ENCODE measurements at places on chromosomes 2 and 18.

DNA sequence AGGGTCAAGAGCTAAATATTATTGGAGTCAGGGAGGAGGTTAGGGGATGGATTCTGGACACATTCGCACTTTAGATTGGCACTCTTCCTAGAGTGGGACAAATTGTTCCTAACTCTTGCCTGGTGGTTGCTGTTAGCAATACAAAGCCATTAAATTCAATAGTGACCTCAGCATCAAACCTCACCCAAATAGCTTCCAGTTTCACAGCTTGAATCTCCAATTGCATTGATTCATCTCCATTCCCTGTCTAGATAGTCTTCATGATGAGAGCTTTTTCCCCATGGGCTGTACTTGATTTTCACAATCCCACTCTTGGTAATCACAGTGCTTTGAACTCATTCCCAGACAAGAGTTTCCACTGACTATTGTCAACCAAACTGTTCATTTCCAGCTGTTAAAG, 585.9 kb upstream of the SYT4 start:
- DNase-seq = no peak

DNA sequence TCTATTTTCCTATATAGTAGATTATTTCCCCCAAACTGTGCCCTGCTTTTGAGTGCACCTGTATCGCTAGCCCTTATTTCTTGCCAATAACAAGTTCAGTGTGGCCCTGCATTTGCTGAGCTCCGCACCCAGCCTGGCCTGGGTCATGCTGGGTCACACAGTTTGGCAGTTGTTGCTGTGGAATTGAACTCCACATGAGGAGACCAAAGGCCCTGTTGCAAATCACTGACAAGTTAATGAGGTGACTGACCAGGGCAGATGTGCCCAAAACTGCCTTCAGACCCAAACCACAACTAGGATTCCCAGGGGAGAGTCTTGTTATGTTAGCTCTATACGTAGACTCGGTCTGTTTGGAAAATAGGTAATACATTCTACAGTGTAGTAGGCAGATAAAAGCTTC, 31.0 kb downstream of the COL4A4 start:
- DNase-seq = no peak

DNA sequence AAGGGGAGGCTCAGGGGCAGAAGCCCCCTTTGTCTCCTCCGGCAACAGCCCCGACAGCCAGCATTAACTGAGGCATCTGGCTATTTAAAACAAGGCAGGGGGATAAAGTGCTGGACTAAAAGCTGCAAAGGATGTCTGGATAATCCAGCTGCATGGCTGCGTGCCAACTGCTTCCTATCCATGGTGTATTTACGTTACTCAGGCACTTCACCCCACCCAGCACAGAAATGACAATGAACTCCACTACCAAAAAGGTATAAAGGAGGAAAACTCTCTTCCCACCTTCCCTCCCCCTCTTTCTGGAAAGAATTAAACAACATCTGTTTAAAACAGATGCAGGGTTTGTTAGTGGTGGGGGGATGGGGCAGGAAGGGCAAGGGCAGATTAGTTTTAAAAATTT, 82.5 kb downstream of the SPRED2 start:
- DNase-seq = no peak

DNA sequence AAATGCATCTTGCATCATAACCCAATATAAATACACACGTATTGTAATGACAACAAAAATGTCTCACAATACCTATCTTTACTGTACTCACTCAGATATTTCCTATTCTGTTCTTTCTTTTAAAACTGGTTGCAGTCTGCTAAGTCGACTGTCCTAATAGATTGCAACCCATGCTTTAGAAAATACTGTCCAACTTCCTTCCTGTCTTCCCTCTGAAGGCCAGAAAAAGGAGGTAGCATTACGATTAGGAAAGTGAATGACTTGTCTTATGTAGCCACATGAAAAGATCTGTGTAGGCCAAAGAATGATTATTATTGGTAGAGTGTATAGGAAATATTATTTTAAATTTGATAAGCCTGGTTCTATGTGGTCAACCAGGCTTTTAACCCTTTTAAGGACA, 134.1 kb downstream of the FAM210A start:
- no peak for DNase-seq

DNA sequence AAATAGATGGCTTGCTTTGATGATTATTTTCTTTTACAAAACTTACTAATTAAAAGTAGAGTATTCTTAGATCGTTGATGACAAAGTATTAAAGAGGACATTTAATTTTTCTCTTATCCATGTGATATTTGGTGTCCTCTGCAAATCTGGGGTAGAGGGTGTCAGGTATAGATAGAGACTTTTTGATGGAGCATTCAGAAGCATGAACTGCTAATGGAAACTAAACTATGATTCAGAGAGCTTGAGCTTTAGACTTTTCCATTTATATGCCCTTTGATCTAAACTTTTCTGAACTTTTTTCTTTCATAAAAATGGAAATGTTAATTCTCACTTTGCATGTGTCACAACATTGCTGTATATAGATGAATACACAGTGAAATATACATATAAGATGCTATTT, 619.7 kb downstream of the PLCL1 start:
- no peak for DNase-seq

GRCh38 chr18:48530399-48531081, 8.3 kb upstream of the CTIF start:
- DNase-seq = no peak

DNA sequence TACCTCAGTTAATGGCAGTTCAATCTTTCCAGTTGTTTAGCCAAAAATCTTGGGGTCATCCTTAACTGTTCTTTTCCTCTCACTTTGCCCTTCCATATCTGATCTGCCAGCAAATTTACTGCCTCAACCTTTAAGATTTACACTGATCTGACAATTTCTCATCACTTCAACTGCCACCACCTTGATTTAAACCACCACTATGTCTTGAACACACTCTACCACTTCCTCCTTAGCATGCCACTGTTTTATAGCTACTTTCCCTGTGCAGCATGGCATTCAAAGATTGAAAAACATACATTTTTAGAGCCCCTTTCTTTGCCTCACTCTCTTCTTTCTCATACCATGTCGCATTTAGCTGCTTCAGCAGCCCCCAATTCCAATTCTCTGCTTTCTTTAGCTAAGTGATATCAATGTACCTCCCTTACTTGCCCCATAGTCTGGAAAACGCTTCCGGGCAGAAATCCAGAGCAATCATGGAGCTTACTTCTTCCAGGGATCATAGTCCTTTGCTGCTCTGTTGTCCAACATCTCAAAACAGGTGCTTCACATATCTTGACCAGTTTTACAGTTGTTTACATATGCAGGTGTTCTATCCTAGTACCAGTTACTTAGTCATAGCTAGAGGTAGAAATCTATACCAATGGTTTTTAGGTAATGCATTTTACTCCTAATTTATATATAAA, 10.9 kb downstream of the PGAP1 start:
- DNase-seq = no peak

DNA sequence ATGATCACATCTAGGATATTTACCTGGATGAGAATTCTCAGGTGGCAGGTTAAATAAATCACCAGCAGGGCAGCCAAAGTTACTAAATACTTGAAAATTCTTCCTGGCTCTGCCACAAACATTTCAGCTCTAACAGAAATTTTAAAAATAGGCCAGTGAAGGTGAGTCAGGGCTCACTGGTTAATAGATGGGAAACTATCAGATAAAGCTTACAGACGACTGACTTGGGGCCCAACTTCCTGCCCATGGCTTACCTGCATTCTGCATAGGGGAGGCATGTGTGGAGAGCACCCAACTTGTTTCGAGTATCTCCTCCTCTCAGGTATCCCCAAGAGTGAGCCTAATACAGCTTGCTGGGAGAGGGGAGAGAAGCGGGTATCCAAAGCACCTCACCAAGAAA, 57.8 kb downstream of the SPRED2 start:
- DNase-seq = no peak

- no peak for DNase-seq
Observed at GRCh38 chr2:130799295-130799694, 37.4 kb upstream of the ARHGEF4 start.

- no peak for DNase-seq
Observed at GRCh38 chr18:457140-457519, 43.4 kb downstream of the COLEC12 start.

DNA sequence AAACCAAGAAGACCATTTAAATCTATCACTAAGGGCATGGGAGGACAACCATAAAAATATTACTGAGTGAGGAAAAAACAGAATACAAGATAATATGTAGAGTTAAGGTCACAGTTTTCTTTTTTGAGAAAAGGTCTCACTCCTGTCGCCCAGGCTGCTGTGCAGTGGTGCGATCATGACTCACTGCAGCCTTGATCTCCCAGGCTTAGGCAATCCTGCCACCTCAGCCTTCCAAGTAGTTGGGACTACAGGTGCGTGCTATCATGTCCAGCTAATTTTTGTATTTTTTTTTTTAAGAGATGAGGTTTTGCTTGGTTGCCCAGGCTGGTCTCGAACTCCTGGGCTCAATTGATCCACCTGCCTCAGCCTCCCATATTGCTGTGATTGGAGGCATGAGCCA, 24.0 kb downstream of the POLR1A start:
- DNase-seq = no peak

DNA sequence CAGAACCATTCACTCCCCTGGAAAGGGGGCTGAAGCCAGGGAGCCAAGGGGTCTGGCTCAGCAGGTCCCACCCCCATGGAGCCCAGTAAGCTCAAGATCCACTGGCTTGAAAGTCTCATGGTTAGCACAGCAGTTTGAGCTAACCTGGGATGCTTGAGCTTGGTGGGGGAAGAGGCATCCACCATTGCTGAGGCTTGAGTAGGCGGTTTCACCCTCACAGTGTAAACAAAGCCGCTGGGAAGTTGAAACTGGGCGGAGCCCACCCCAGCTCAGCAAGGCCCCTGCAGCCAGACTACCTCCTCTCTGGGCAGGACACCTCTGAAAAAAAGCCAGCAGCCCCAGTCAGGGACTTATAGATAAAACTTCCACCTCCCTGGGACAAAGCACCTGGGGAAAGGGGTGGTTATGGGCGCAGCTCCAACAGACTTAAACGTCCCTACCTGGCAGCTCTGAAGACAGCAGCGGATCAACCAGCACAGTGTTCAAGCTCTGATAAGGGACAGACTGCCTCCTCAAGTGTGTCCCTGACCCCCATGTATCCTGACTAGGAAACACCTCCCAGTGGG, 14.7 kb upstream of the TTC32 start:
- no peak for DNase-seq

- DNase-seq = no peak
Observed at GRCh38 chr2:238776003-238776760, 71.7 kb upstream of the TWIST2 start.

DNA sequence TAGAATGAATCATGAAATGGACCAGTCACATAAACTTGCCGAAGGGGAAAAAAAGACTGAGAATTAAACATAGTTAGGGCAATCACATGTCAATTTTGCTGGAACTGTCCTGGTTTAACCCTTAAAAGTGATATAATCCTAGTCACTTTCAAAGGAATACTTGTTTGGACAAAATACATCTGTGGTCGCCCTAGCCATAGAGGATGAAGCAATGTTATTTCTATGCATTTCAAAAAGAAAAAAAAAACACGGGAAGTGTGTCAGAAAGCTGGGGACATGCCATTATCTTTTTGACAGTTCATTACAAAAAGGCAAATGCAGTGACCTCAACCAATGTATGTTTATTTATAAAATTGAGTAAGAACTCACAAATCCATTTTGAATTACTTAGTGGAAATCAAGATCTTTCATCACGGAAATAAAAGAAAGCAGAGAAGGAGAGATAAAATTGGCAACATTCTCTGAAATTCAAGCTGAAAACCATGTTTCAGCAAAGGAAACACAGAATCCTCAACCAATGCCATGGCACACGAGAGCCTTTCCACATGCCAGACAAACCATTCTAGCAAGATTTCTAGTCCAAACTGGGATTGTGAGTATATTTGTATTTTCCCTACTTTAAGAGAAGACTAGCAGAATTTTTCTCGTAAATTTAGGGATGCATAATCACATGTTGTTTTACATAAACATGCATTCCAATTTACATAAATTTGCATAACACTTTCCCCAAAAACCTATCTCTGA, 854.3 kb upstream of the ACVR2A start:
- no peak for DNase-seq

GRCh38 chr18:40366521-40366920, 1588.5 kb upstream of the PIK3C3 start:
- no peak for DNase-seq

DNA sequence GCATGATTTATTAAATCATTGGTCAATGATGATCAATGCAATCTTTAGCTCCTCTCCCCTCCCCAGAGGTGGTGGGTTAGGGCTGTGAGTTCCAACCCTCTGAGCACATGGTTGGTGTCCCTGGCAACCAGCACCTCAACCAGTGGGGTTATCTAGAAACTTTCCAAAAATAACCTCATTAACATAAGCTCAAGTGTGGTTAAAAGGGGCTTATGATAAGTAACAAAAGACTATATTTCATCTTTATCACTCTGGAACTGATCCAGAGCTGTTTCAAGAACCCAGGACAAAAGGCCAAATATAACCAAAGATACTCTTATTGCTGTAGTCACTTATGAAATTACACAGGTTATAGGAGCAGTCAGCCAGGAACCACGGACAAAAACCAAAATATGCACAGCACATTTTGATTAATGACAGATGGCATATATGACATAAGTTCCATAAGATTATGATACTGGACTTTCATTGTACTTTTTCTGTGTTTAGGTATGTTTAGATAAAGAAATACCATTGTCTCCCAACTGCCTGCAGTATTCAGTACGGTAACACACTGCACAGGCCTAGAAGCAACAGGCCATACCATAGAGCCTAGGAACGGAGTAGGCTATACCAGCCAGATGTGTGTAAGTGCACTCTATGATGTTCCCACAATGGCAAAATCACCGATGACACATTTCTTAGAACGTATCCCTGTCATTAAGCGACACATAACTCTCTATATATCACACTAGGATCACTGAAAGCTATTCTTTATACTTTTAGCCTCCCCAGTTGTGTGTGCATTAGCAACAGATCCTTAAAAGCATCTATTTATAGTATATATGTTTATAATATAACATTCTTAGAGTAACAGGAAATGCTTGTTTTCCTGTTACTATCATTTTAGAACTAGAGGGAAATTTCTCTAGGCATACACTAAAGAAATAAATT, 31.9 kb downstream of the KIDINS220 start:
- DNase-seq = no peak

GRCh38 chr2:104944495-104944894, 90.6 kb downstream of the POU3F3 start:
- no peak for DNase-seq

- DNase-seq = no peak
Observed at GRCh38 chr18:13276530-13277520, 58.3 kb downstream of the LDLRAD4 start.

DNA sequence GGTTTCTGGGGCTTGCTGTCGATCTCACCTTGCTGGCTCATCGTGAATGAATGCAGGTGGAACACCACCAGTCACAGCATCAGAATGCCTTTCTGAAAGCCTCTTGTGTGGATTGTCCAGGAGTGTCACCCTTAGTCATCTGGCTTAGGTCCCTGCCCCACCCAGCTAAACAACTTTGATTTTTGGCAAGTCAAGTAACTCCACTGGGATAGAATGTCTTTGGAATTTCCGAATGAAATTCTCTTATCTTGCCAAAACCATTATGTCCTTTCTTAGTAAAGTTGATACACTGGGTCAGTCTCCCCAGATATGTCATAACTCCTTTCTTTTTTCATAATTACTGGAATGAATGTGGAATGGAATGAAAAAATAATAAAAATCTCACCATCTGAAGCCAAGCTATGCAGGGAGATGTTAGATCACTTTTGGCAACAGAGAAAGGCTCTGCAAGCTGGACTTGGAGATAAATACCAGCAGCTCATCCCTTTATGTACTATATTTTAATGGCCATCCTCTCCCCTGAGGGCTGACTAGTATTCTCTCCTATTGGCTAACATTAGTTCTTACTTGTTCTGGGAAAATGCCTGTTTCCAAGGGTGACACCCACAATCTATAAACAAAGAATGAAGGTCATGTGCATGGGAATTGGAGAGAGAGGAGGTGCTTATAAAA, 35.4 kb downstream of the INSIG2 start:
- no peak for DNase-seq
